ENCODE measurements at places on chromosomes 12 and 14.

DNA sequence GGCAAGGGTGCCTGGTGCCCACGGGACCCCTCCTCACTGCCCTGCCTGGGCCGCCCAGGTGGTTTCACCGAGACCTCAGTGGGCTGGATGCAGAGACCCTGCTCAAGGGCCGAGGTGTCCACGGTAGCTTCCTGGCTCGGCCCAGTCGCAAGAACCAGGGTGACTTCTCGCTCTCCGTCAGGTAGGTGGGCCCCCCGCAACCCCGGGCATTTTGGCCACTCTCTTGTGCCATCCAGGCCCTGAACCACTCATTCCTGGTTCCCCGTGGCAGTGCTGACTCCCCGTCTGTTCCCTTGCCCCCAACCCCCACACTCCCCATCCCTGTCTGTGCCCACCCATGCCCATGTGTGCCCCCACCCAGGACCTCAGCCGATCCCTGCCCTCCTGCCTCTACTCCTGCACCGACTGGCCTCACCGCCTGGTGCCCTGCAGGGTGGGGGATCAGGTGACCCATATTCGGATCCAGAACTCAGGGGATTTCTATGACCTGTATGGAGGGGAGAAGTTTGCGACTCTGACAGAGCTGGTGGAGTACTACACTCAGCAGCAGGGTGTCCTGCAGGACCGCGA is 480 bp downstream of the PTPN6 start:
- no peak for DNase-seq

DNA sequence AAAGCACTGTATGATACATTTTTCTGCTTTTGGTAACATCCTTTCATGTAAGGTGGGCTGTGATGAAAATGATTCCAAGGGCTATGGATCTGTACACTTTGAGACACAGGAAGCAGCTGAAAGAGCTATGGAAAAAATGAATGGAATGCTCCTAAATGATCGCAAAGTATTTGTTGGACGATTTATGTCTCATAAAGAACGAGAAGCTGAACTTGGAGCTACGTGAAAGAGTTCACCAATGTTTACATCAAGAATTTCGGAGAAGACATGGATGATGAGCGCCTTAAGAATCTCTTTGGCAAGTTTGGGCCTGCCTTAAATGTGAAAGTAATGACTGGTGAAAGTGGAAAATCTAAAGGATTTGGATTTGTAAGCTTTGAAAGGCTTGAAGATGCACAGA is 22.1 kb upstream of the SRGAP1 start:
- DNase-seq, result no peak

DNA sequence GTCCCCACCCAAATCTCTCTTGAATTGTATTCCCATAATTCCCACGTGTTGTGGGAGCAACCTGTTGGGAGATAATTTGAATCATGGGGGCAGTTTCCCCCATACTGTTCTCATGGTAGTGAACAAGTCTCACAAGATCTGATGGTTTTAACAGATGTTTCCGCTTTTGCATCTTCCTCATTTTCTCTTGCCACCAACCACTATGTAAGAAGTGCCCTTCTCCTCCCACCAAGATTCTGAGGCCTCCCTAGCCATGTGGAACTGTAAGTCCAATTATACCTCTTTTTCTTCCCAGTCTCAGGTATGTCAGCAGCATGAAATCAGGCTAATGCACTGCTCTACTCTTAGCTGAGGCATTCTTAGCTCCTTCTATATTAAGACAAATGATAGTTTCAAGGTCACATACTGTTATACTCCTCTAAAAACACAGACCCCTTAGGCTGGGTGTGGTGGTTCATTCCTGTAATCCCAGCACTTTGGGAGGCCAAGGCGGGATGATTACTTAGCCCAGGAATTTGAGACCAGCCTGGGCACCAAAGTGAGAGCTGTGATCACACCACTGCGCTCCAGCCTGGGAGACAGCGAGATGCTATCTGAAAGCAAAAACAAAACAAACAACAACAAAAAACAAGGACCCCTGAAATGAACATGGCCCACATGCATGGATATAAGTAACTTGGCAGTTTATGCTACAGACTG is 3.6 kb downstream of the SCAF11 start:
- no peak for DNase-seq

DNA sequence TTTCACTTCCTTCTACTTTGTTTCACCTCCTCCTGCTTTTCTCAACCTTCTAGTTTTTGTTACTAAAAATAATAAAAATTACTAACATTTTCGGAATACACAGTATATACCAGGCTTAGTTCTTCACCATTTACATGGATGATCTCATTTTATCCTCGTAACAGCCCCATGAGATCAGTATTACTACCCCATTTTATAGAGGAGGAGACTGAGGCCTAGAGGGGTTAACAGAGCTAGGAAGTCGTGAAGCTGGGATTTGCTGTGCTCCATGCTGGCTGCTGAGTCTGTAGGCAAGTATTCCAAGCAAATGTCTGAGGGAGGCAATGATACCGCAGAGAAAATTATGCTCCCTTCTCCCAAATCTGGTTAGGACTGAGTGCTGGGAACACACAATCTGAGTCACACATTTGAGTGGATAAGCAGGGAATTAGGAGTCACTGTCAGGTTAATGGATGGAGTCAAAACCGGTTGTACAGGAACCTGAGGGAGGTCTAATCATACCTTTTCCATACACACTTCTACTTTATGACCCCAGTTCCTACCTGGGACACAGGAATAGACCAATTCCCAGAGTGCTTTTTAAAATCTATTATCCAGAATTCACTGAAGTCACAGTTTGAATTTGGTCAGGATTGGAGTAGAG is 51.1 kb downstream of the ZFYVE26 start:
- DNase-seq, result no peak

GRCh38 chr14:59131938-59132795 is 56.3 kb upstream of the DAAM1 start:
- no peak for DNase-seq

DNA sequence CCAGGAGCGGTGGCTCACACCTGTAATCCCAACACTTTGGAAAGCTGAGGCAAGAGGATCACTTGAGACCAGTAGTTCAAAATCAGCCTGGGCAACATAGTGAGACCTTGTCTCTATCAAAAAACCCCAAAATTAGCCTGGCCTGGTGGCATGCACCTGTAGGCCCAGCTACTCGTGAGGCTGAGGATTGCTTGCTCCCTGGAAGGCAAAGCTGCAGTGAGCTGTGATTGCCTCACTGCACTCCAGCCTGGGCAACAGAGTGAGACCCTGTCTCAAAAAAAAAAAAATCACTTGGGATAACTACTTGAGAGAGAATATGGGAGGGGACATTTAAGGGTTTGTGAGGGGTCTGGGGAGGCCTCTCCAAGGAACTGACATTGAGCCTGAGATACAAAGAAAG is 109.0 kb downstream of the GPATCH2L start:
- DNase-seq, result no peak

DNA sequence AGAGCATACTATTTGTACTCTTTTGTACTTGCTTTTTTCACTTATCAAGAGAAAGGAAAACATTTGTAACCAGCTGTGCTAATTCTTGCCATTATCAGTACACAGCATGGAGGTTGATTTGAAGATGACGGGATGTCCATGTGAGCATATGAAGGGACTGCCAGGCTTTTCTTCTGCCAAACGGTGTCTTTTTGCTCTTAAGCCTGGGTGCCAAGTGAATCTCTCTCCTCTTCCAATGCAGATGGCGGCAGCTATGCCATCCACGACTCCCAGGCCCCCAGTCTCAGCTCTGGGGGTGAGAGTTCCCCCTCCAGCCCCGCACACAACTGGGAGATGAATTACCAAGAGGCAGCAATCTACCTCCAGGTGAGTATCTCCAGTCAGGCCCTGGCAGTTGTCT is 38.9 kb downstream of the TPCN1 start:
- DNase-seq, result no peak

- DNase-seq, result no peak
Measured at GRCh38 chr12:63849106-63849620, 4.7 kb downstream of the SRGAP1 start.

GRCh38 chr12:5012337-5012736 is 31.3 kb upstream of the KCNA5 start:
- DNase-seq, result no peak

DNA sequence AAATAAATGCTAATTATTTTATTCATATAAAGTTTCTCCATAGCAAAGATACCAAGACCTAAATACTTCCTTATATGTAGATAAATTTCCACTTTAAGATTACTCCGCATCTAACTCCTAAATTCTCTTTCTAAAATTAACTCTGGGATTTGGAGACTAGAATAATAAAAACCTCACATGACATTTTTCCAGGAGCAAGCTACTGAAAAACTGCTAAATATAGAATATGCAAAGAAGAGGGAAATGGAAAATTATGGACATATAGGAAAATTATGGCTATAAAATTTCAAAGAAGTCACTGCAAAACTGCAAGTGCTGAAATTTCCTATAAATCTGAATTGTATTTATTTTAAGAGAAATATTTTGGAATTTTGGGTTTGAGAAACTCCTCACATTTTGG is 186.2 kb downstream of the DUSP6 start:
- no peak for DNase-seq

- no peak for DNase-seq
Measured at GRCh38 chr12:108773798-108774788, 42.8 kb upstream of the CORO1C start.

GRCh38 chr12:122868471-122869177 is 27.3 kb downstream of the VPS37B start:
- DNase-seq, result no peak

- no peak for DNase-seq
Measured at GRCh38 chr12:93333828-93334227, 43.9 kb upstream of the NUDT4 start.

DNA sequence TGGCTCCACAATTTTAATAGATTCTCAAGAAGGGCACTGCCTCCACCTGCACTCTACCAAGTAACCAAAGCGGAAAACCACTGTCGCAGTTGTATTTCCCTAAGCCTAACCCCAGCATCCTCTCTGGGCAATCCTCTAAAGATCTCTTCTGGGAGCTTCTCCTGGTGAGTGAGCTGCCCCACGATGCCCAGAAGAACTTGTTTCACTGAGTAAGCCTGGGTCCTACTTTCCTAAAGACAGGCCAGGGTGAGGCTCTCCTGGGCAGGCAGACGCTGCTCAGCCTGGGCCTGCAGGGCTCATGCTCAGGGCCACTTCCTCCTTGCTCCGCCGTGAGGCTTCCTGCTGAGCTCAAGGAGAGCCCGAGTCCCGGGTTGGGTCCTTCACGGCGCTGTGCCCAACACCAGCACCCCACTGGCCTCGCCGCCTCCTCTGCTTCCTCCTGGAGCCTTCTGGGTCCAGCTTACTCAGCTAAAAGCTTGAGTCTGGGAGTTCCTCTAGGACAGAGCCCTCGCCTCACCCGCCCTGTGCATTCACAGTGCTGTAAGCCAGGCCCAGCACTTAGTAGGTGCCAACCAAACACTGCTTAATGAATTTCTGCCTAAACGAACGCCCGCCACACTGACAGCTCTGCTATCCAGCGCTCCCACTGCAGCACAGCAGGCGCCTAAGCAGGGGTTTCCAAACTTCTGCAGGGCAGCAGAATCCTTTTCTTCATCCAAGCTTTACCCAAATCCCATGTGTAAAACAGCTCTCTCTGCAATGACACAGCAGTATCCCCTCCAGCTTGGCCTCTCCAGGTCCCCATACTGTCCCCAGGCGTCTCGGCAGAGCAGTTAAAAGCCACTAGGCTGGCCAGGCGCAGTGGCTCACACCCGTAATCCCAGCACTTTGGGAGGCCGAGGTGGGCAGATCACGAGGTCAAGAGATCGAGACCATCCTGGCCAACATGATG is 5.7 kb downstream of the RAB35 start:
- no peak for DNase-seq

DNA sequence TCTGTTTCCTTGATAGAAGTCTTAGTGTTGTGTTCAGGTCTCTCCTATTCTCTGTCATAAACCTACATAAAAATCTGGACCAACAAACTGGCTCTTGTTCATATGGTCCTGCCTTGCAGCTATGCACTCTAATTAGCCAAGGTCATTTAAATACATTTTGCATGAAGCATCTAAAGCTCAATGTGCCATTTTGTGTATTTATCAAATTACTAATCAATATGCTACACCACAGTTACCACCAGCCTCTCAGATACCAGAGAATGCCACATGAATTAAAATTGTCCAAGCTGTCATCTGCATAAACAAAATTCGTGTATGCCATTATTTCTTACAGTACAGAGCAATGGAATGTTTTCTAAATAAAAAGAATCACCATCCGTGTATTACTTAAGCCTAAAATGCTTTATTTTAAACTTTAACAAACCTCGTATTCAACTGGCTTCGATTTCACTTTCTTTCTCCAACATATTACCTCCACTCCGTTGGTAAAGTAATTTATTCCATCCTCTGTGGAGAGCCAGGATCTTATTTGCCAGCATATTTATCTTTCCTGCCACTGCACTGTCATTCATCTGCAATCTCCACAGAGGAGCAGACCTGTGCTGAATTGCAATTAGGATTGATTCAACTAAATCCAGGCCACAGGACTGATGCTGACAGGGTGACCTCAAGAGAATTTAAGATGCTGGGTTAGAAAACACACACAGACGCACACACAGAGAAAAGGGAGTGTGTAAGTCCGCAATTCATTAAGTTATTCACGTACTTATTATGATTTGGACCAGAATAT is 284.1 kb upstream of the FOXG1 start:
- no peak for DNase-seq

DNA sequence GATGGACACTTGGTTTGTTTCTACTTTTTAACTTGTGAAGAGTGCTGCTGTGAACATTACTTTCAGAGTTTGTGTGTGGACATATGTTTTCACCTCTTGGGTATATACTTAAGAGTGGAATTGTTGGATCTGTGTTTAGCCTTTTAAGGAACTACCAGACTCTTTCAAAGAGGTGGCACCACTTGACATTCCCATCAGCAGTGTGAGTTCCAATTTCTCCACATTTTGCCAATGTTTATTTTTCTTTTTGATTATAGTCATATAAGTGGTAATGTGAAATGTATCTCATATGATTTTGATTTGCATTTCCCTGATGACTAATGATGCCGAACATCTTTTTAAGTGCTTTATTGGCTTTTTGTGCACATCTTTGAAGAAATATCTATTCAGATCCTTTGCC is 44.8 kb downstream of the ARHGAP5 start:
- DNase-seq, result no peak

Data from HCT116 (cell line).